ENCODE measurements at places on chromosomes 7 and 10. TPM values are rescaled to one million over a fixed set of nuclear protein-coding genes. Genes with fewer than 3 reads are reported as not detected.
A peak's percentile ranks its signal among the peaks of the same experiment; 100 is the strongest.

GRCh38 chr10:118298787-118299186 is 43.3 kb downstream of the FAM204A start:
- no peak for DNase-seq

DNA sequence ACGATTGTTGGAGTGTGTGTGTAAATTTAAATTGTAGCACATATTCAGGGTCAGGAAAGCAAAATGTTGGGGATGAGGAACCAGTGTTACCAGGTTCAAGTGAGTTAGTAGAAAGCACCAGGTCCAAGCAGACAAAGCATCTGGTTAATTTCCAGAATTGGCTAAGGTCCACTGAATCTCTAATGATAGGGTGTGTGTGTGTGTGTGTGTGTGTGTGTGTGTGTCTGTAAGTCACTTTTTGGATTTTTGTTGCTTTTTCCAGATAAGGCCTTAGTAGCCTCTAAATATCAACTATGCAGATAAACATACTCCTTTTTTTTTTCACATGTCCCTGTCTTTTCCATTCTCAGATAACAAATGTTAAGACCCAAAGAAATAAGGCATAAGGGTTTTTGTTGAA is 36.6 kb upstream of the FMC1 start:
- DNase-seq: no peak

DNA sequence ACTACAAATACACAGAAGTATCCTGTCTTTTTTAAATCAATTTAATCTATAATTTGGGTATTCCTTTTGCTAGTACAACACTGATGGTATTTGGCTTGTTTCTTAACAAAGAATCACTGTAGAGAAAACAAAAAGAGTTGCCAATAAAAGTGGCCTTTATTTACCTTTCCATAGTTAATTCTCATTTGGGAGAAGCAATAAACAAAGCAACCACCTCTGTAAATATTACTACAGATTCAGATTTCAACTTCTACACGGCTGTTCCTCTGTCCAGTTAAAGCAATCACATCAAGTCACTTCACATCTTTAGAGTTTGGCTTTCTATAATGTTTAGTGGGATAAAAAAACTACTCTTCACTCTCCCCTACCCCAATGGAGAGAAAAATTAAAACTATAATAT is 34.4 kb downstream of the ERCC6 start:
- no peak for DNase-seq

GRCh38 chr10:644076-644942 is 45.2 kb downstream of the DIP2C start:
- DNase-seq: no peak

- DNase-seq: no peak
Observed at GRCh38 chr7:69531050-69531449, 67.2 kb upstream of the AUTS2 start.

GRCh38 chr7:105353752-105354328 is 34.9 kb downstream of the SRPK2 start:
- DNase-seq: peak; percentile 60

- DNase-seq: no peak
Observed at GRCh38 chr7:106265133-106265532, 19.6 kb downstream of the NAMPT start.

- no peak for DNase-seq
Observed at GRCh38 chr10:69861251-69862240, 59.8 kb downstream of the COL13A1 start.

DNA sequence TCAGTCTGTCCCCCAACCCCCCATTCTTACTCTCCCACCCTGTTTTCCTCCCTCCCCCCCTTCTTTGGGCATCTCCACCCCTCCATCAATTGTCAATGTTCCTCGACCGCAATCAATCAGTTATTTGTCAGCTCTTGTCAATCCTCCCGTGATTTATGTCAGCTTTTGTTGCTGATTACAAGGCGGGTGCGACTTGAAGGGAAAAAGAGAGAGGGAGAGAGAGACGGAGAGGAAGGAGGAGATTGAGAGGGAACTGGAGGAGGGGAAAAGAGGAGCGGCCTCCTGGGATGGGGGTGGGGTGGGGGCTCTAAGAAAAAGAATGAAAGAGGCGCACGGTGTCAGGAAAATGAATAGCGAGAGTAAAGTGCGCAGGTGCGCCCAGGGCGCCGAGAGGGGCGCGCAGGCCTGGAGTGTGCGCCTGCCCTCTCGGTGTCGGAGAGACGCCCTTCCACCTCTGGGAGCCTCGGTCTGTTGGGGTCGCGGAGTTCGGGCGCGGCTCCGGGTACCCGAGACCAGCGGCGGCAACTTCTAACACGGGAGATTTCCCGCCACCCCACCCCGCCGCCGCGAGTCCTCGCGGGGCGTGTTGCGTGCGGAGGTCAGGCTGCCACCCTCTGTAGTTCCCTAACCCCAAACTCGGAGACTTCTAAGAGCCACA is 1.1 kb upstream of the ZNF503 start:
- DNase-seq: peak; percentile 35

- DNase-seq: peak; percentile 40
Observed at GRCh38 chr10:110502851-110503301, 5.2 kb downstream of the DUSP5 start.

GRCh38 chr7:66683770-66684123 is 55.1 kb downstream of the KCTD7 start:
- DNase-seq: no peak

- no peak for DNase-seq
Observed at GRCh38 chr7:115478426-115478825, 552.1 kb downstream of the TFEC start.

GRCh38 chr7:5625938-5626337 is 155.5 kb downstream of the RNF216 start:
- DNase-seq: no peak

- no peak for DNase-seq
Observed at GRCh38 chr10:132453470-132453861, 56.5 kb downstream of the PWWP2B start.

- DNase-seq: peak; percentile 59
Observed at GRCh38 chr10:124671486-124672075, 72.6 kb downstream of the FAM53B start.

GRCh38 chr7:55794527-55794926 is 68.0 kb downstream of the SEPTIN14 start:
- DNase-seq: no peak

DNA sequence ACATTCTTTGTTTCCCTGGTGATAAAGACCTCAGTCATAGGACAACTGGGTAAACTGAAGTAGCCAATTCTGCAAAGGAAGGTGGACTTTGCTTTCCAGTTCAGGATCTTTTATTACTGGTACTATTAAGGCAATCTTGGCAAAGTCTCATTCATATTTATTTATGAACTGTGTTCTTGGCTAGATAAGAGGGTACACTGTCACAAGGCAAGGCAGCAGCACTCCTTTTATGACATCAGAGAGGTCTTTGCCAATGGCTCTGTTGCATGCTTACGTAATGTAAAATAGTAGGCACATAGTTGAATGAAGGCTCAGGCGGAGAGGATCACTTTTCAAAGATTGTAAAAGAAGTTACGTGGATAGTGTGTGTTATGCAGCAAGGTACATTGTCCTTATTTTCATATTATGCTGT is 63.7 kb upstream of the PDK4 start:
- no peak for DNase-seq

DNA sequence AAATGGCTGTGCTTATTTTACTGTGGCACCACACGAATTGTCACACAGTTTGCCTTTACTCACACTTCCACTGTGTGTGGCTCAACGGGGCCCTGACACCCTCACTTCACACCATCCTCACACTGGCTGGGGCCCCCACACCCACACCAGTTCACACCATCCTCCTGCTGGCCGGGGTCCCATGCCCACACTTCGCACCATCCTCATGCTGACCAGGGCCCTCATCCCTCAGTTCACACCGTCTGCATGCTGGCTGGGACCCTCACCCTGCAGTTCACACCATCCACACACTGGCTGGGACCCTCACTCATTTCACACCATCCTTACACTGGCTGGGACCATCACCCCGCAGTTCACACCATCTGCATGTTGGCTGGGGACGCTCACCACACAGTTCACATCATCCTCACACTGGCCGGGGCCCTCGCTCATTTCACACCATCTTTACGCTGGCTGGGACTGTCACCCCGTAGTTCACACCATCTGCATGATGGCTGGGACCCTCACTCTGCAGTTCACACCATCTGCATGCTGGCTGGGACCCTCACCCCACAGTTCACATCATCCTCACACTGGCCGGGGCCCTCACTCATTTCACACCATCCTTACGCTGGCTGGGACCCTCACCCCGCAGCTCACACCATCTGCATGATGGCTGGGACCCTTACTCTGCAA is 36.0 kb downstream of the BRI3 start:
- no peak for DNase-seq

- no peak for DNase-seq
Observed at GRCh38 chr10:58637352-58637751, 124.7 kb downstream of the BICC1 start.

DNA sequence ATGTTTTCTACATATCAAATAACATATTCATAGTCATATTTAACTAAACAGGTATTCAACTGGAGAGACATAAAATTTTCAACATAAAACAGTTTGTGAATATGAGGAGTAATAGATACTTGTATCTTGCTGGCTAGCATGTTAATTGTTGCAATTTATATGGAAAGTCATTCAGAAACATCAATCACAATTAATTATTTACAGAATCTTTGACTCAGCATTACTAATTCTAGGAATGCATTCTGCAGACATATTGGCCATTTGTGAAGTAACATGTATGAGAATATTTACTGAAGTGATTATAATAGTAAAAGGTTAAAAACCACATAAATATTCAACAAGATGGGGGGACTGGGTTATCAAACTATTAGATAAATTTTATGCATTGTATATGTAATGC is 203.7 kb downstream of the TSPAN12 start:
- DNase-seq: no peak

DNA sequence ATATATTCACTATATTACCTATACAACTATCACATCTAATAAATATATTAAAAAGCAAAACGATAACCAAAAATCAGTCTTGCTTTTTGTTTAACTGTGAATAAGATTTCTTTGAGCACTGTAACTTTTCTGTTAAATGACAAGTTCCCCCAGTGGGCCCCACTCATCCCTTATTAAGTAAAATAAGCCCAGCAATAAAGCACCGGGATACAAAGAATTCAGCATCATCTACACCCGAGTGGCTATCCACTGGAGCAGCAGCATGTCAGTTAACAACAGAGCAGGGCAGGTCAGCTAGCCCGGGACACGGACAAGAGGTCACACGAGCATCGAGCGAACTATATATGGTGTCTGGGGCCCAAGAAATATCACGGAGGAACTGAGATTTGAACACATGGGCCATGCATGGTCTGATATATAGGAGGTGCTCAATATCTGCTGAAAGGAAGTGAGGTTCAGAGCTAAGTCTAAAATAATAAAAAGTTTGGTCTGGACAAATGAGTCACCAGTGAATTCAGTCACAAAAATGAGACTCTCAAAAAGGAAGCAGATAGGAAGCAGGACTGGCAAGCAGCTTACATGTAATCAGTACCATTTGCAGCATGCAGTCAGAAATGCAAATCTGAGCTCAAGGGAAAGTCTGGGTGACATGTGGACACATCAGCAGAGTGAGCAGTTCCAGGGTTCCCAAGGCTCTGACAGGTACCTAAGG is 4.1 kb downstream of the ERCC6 start:
- no peak for DNase-seq

GRCh38 chr7:1853986-1854865 is 184.1 kb downstream of the ELFN1 start:
- DNase-seq: peak; percentile 8

DNA sequence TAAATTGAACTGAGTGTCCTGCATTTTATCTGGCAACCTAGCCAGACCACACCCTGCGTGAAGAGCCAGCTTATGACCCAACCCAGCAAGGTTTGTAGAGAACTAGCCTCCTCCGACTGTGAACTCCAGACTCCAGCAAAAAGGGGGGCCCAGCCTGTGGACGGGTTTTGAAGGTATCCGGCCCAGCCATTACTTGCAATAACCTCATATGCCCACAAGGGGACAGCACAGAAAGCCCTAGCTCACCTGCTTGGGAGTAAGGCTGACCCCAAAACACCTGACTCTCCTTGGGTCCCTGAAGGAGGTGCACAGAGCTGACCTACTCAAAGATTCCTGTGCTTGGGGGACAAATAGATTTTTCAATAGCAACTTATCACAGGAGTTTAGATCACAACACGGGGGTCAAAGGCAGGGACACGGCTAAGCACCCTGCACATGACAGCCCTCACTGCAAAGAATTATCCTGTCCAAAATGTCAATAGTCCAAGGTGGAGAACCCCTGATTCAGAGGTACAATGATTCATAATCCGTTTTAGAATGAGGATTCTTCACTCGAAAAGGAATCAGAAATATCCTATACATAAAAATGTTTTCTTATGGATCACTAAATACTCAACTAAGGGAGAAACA is 4.6 kb downstream of the TRPV6 start:
- DNase-seq: no peak

DNA sequence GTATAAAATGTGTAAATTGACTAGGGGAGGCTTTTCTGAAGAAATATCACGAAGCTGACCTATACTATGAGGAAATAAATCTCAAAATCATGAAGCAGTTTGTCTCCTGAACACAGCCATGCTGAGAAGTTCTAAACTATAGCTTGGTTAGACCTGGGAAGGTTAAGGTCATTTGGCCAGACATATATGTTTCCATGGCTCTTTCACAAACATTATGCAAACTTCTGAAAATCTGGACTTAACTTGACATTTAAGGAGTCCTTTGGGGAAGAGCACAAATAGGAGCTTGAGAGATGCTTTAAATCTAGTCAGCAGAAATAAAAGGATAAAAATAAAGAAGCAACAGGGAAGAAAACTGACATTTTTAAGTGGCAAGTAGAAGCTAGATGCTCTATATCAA is 115.9 kb upstream of the MEOX2 start:
- DNase-seq: no peak

- no peak for DNase-seq
Observed at GRCh38 chr7:115368998-115369397, 447.1 kb downstream of the MDFIC start.

DNA sequence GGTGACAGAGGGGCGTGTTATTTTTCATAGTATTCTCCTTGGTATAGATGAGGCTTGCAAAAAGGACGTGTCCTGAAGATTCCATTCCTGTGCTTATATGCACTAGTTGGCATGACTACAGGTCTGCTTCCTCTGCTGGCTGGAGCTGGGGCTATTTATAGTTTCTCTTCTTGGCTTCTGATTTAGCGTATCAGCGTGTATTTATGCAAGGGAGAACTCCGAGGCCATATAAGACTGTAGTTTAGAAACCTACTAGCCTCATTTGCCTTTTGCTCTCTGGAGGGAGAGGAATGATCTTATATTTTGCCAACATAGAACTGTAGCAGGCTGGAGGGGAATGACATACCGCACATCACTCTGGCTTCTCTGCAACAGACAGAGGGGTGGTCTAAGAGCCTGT is 39.7 kb downstream of the CACNB2 start:
- DNase-seq: no peak

- no peak for DNase-seq
Observed at GRCh38 chr10:28734938-28735759, 57.8 kb downstream of the BAMBI start.

SPDYE11 gene
- total RNA-seq: not detected

MUC12 gene
- 0.30 TPM for total RNA-seq

ZNF727 gene
- total RNA-seq: 3.1 TPM

IL2RA gene
- total RNA-seq: 2.3 TPM

HMX3 gene
- not detected for total RNA-seq

CHRM2 gene
- 76.2 TPM for total RNA-seq

KLLN gene
- 0.19 TPM for total RNA-seq

GIMAP4 gene
- total RNA-seq: 31.2 TPM

PPP1R9A gene
- 27.6 TPM for total RNA-seq

HYAL4 gene
- total RNA-seq: not detected

DGKI gene
- total RNA-seq: 1.3 TPM

ANKRD1 gene
- total RNA-seq: 2,047 TPM

Data from left ventricle myocardium inferior (tissue), 1 donor.